ENCODE measurements at places on chromosomes 5 and 9.

- DNase-seq = no peak
Observed at GRCh38 chr9:107890921-107891465, 401.4 kb upstream of the KLF4 start.

DNA sequence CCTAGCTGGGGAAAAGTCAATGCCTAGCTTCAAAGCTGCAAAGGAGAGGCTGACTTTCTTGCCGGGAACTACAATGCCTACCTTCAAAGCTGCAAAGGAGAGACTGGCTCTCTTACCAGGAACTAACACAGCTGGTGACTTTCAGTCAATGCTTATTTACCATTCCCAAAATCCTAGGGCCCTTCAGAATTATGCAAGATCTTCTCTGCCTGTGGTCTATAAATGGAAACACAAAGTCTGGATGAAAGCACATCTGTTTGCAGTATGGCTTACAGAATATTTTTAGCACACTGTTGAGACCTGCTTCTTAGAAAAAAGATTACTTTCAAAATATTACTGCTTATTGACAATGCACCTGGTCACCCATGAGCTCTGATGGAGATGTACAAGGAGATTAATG lies 259.4 kb downstream of the PLK2 start:
- DNase-seq = no peak

GRCh38 chr9:124780757-124781151 lies 3.8 kb downstream of the OLFML2A start:
- DNase-seq = no peak

- peak; percentile 64 for DNase-seq
Observed at GRCh38 chr5:180784497-180785097, 18.0 kb downstream of the MGAT1 start.

GRCh38 chr5:134510970-134511795 lies 14.3 kb upstream of the JADE2 start:
- DNase-seq = no peak

- peak; percentile 3 for DNase-seq
Observed at GRCh38 chr9:79858508-79858907, 286.7 kb downstream of the TLE4 start.

- DNase-seq = no peak
Observed at GRCh38 chr5:38321978-38322377, 63.6 kb downstream of the EGFLAM start.

GRCh38 chr5:5886812-5887486 lies 464.5 kb downstream of the ICE1 start:
- no peak for DNase-seq

DNA sequence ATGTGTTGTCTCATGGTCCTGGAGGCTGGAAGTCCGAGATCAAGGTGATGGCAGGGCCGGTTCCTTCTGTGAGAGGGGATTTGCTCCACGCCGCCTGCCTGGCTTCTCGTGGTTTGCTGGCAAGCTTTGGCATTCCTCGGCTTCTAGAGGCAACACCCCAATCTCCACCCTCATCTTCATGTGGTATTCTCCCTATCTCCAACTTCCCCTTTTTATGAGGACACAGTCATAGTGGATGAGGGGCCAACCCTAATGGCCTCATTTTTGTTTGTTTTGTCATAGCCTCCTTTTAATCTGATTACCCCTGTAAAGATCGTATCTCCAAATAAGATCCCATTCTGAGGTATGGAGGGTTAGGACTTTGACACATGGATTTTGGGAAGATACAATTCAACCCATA lies 41.7 kb upstream of the CLK4 start:
- no peak for DNase-seq

GRCh38 chr5:1767524-1768282 lies 31.9 kb downstream of the MRPL36 start:
- DNase-seq = no peak

DNA sequence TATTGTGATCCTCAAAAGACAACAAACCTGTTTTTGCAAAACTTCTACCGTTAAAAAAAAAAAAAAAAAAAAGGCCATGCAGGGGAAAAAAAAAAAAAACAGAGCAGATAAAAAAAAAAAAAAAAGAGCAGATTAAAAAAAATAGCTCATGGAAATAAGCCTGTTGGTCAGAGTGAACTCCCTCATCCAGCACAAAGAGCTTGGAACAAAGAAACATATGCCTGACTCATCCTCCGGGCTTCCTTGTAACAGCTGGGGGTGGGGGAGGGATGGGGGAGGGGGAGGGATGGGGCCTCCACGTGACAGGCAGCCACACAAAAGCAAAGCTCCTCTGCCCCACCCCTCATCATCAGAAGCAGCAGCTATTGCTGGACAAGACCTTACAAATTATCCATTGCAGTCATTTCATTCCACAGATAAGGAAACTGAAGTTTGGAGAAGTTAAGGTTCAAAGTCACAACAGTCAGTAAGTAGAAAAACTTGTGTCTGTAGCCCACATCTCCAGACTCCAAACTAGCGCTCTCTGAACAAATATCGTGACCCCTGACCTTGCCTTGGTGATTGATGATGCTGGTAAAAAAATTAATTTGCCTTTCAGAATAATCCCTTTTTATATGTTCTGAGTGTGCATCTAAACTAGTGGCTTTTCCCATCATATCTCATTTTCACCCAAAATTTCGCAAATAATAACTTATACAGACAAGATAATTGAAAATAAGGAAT lies 38.9 kb downstream of the SLC35D2 start:
- peak; percentile 78 for DNase-seq

- DNase-seq = no peak
Observed at GRCh38 chr9:112744177-112744576, 6.4 kb upstream of the SNX30 start.

DNA sequence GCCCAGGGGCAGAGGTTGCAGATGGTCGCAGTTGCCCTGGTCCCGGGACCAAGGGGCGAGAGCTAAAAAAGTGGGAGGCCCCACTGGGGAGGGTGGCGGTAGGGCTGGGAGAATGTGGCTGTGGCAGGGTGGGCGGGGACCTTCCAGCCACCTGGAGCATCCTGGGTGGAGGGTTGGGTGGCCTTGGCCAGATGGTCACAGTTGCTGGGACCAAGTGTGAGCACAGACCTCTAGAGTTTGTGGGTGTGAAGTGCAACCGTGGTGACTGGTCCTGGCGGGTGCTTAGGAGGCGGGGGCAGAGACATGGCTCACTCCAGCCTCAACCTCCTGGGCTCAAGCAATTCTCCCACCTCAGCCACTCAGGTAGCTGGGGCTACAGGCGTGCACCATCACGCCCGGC lies 5.7 kb upstream of the TRAF2 start:
- no peak for DNase-seq

- no peak for DNase-seq
Observed at GRCh38 chr5:122757285-122757684, 17.6 kb upstream of the SNX2 start.

DNA sequence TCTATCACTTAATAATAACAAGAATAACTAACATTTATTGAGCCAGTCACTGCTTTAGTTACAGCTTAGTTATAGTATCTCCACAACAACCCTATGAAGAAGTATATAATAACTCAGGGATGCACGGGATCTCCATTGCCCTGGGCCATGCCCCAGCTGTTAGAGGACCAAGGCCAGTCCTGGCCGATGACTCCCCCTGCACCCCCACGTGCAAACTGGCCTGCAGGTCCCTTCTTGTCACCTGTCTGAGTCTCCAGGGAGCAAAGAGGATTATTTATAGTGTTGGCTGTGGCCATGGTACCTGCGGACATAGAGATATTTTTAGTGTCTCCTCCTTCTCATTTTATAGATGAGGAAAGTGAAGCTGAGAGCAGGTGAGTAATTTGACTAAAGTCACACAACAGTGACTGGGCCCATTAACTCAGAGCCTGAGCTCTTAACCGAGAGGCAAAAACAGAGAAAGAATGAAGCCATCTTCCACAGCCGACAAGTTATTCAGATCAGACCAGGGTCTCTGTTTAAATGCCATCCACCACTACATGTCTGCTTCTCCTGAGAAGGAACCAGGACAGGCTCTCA lies 94.4 kb downstream of the TMEM215 start:
- no peak for DNase-seq

- DNase-seq = peak; percentile 93
Observed at GRCh38 chr9:134449180-134449916, 123.1 kb downstream of the RXRA start.

- peak; percentile 99 for DNase-seq
Observed at GRCh38 chr9:107274953-107275422, 8.1 kb upstream of the RAD23B start.

- DNase-seq = no peak
Observed at GRCh38 chr5:179217356-179217755, 127.9 kb downstream of the ADAMTS2 start.

DNA sequence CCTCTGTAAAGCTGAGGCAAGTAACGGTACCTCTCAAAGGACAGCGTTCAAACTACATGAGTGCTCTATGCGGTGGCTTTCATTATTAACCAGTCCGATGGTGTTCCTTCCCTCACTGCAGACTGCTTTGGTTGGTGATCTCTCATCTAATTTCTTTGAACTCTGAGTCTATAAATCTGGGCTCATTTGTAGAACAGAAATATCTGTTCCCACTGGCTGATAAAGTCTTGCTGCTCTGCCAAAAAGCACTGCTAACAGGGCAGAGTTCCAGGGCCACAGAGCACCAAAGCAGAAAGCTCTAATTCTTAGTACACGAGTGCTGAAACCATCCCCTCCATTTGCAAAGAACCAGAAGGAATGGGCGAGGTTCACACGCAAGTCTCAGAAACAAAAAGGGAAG lies 81.9 kb downstream of the MED27 start:
- DNase-seq = no peak

DNA sequence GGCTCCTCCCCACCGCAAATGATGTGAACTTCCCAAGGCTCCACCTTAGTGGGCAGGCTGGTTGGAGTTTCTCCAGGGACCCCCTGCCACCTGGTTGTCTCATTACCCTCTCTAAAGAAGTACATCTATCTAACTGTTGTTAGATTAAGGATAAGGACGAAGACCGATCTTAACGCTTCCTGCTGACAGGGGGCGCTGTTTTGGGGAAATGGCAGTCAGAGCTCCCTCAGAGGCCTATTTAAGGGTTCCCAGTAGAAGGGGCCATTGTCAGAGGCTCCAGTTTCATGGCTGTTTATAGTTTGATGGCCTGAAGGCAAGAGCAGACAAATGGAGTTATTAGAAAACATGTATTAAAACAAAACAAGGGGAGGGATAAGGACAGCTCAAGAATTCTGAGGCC lies 100.1 kb downstream of the SPEF2 start:
- DNase-seq = no peak

GRCh38 chr5:5278815-5279381 lies 138.8 kb downstream of the ADAMTS16 start:
- no peak for DNase-seq

- DNase-seq = no peak
Observed at GRCh38 chr9:89542401-89543021, 44.6 kb upstream of the SEMA4D start.

- DNase-seq = no peak
Observed at GRCh38 chr9:22119522-22120158, 110.5 kb upstream of the CDKN2B start.

- DNase-seq = no peak
Observed at GRCh38 chr9:117795271-117795670, 91.1 kb downstream of the TLR4 start.

DNA sequence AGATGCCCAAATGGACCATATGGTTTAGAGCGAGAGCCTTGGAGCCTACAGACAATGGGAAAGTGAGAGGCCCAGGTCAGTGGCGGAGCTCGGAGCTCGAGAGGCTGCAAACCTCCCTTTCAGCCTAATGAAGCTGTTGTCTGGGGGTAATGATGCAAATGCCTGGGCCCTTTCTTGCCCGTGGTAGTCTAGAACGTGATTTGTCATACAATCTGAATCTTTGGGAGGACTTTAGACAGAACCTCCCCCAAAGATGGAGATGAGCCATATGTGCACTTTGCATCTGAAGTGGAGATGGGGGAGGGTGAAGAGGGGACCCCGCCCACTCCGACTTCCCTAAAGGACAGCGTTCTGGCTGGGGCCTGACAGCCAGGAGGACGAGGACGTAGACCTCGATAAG lies 10.3 kb upstream of the NEUROG1 start:
- DNase-seq = no peak

DNA sequence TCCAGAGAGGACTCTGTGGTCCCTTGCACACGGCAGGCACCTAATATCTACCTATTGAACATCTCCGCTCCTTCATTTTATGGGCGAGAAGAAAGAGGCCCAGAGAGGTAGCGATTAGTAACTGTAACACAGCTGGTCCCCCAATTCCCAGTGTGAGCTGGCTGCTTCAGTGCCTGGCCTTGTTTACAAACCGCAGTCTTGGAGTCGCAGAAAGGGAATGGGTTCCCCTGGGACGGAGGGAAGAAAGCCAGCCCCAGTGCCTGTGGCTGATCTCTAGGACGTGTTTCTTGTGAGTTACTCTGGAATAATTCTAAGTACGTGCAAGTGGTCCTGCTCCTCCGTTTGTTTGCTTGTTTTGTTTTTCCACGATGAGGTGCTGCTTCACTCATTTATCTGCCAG lies 52.0 kb downstream of the CFAP77 start:
- DNase-seq = no peak

- no peak for DNase-seq
Observed at GRCh38 chr9:104750185-104750767, 2.8 kb downstream of the NIPSNAP3A start.

DNA sequence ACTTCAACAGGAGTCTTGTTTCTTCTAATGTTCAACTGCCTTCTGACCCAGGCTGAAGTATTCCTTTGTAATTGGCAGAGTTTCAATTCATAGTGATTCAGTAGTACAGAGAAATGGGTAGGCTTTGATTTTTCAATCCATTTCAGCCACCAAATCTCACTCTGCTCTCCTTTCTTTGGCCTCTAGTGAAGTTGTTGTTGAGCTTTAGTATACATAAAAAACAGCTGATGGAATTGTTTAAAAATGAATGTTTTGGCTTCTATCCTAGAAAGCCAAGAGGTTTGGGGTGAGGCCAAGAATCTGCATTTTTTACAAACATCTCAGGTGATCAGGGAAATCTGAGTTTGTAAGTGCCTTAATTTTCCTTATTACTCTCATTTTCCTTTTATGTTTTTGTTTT lies 182.9 kb upstream of the MAP1B start:
- DNase-seq = no peak

- no peak for DNase-seq
Observed at GRCh38 chr5:21931116-21931515, 922.0 kb downstream of the CDH12 start.

GRCh38 chr9:38226491-38226951 lies 157.5 kb upstream of the SHB start:
- DNase-seq = no peak

GRCh38 chr9:89466451-89467277 lies 31.2 kb downstream of the SEMA4D start:
- DNase-seq = no peak

Data from GM04504 (cell line).